ENCODE measurements at places on chromosomes 7 and 10. TPM values are rescaled to one million over a fixed set of nuclear protein-coding genes. Genes with fewer than 3 reads are reported as not detected.
A peak's percentile ranks its signal among the peaks of the same experiment; 100 is the strongest.

The HOXA10 gene
- total RNA-seq = 11.8 TPM

The ZP3 gene
- 5.4 TPM for total RNA-seq

The SFTPA1 gene
- not detected for total RNA-seq

The VWDE gene
- 21.3 TPM for total RNA-seq

The BRAF gene
- 33.3 TPM for total RNA-seq

The RET gene
- total RNA-seq = not detected

The NPY gene
- not detected for total RNA-seq

The ANKRD1 gene
- total RNA-seq = 6.2 TPM

The IL6 gene
- 20.7 TPM for total RNA-seq

The ATG9B gene
- total RNA-seq = 7.9 TPM

The CPA2 gene
- not detected for total RNA-seq

- peak; percentile 66 for DNase-seq
Measured at GRCh38 chr10:70477661-70478162, 855 bp upstream of the PALD1 start.

- DNase-seq = peak; percentile 88
Measured at GRCh38 chr7:44240983-44241510, 40.3 kb downstream of the YKT6 start.

DNA sequence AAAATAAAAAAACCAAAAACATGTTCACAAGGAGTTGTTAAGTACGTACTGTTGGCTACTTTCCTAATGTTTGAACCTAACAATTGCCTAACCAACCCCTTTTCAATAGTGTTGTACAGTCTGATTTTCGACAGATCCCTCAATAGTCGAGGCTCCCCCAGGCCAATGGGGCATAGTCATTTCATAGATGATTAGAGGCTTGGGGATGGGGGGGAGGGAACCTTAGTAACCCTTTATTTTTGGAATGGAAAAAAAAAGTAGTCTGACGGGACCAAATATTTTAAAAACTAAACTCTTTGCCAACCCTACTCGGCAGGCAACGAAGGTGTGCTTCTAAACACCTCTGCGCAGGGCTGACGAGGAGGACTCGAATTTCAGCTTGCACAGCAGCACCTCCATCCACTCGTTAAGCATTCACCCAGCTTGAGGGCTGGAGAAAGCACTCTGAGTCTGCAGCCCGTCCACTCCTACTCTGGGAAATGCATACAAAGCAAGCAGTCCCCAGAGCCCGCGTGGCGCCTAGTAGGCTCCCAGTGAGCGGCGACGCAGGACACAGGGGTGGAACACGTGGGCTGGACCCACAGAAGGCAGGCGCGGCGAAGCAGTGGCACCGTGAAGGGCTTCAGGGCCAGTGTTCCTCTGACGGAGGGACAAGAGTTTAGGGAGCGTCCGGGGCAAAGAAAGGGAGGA is 899 bp downstream of the PUS7 start:
- DNase-seq = peak; percentile 48

- no peak for DNase-seq
Measured at GRCh38 chr10:61669161-61669725, 6.5 kb downstream of the CABCOCO1 start.

DNA sequence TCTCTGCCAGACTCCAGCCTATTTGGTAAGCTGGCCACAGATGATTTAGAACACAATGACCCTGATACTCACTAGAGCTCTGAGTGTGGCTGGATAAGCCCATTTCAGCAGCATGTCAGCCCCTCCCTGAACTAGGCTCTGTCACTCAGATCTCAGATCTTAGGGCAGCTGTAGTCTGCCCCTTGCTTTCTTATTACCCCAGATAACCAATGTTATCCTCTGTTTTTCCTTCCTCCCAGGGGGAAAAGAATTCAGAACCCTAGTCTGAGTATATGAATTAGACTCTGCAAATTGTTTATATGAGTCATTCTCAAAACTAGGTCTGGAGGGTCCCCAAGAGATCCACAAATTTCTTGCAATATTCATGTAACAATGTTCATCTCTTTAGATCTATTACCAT is 286.2 kb downstream of the KCNMA1 start:
- no peak for DNase-seq

DNA sequence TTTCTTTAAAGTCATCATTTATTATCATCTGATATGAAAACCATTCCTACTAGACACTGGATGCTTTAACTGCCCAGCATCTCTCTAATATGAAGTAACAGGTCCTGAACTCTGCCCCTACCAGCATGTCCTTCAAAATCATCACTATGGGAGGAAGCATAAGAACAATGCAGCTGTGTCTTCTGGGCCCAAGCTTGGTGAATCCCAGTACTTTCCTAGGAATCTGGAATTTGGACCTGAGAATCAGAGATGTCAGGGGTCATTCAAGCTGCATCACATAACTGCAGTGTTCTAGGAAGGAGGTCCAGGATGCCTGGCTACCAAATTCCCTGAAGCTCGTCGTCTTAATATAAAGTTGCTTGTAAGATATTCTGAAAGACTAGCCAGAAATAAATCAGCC is 182.7 kb downstream of the AHR start:
- DNase-seq = no peak

GRCh38 chr7:98877692-98878364 is 504 bp upstream of the TRRAP start:
- DNase-seq = no peak

GRCh38 chr10:117477961-117478670 is 64.4 kb upstream of the EMX2 start:
- no peak for DNase-seq

- no peak for DNase-seq
Measured at GRCh38 chr7:131164025-131164925, 163.4 kb upstream of the MKLN1 start.

DNA sequence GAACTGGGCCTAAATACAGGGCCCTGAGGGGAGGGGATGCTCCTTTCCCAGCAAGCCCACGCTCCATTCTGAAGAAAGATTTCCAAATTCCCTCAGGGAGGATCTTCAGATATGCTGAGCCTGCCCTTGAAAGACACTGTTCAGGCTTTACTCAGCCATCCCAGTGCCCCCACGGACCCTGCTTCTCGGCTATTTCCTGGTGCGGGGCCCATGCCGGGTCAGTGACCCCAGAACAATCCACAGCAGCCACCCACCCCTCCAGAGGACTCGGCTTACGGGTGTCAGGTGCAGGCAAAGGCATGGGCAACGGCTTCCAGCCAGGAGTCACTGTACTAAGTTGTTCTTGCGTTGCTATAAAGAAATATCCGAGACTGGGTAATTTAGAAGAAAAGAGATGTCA is 137.1 kb downstream of the OAT start:
- DNase-seq = no peak

- DNase-seq = no peak
Measured at GRCh38 chr10:114687459-114687858, 29.4 kb upstream of the ABLIM1 start.

- DNase-seq = no peak
Measured at GRCh38 chr7:150357771-150358427, 10.7 kb upstream of the REPIN1 start.

DNA sequence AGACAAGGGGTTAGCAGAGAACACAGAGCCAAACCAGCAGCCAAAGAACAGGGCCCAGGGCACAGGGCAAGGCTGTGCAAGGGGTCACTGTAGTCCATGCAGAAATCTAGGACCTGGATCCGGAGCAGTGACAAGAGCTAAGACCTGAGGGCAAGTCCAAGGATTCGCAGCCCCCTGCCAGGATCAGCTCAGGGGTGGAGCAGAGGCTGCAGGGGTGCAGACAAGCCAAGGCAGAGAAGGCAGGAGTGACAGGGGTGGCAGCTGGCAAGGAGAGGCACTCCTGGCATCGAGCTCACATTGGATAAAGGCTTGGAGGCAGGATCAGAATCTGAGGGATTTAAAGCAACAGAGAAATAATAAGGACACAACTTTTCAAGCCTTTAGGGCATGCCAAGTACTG is 80.7 kb upstream of the NANOS1 start:
- no peak for DNase-seq

GRCh38 chr7:95907337-95907736 is 135.0 kb downstream of the DYNC1I1 start:
- no peak for DNase-seq

DNA sequence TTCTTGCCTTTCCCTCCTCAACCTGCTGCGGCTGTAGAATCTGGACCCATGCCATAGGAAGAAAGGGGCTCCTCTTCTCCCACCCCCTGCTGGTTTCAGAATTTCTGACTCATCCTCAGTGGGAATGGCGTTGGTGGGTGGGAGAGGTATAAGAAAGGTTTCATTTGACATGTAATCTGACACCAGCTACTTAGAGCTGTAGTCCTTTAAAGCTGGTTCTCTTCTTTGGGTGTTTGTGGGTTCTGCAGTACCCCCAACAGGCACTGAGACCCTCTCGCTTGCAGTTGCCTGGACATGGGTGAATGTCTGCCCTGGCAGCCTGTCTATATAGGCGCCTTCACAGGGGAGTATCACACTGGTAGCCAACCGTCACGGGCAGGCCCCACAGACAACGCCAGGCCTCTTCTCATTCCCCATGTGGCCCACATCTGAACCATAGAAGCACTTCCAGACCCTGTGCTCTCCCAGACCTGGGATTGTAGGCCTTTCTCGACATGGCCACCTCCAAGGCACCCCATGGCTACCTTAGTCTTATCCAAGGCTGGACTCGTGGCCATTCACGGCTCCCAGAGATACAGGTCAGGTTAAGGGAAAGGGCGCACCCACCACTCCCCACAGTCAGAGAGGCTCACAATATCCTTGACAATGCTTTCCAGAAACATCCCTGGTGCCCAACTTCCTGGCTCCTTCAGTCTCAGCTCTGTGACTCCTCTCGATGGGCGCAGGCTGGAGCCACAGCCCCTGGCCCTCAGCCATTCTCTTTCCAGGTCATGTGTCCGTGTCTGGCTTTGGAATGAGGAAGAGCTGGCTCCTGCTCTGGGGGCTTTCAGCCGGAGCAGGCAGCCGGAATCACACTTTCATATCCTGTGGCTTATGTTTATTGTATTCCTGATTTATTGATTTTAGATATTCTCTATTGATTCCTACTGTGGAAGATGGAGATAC is 17.5 kb downstream of the ZNF862 start:
- DNase-seq = no peak

DNA sequence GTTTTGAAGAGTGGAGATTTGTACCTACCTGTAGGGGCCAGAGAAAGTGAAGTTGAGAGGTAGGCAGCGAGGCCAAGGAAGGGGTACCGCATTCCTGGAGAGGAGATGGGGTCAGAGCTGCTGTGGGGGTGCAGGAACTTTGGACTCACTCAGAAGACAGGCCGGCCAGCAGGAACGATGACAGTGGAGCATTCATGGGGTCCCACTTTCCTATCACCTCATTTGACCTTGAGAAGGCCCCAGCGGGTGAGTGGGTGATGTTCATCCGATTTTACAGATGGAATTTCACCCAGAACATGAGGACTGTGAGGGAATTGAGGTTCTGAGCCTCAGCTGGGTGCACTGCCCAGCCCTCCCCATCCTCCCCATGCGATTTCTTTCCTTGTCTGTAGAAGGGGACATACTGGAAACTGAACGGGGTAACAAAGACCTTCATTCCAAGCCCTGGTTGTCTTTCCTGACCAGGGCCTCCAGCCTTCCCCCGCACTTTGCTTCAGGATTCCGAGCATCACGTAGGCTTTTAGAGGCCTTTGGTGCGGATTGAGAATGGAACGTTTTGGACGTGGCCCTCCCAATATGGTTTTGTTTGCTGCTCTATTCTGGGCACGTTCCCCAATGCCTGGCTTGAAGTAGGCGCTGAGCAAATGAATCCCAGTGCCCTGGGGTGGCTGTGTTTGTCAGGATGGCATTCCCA is 87.3 kb downstream of the ADCY1 start:
- no peak for DNase-seq

GRCh38 chr7:99468336-99468918 is 2.5 kb upstream of the ATP5MF start:
- no peak for DNase-seq

- DNase-seq = no peak
Measured at GRCh38 chr10:95758351-95759025, 2.5 kb downstream of the ENTPD1 start.

DNA sequence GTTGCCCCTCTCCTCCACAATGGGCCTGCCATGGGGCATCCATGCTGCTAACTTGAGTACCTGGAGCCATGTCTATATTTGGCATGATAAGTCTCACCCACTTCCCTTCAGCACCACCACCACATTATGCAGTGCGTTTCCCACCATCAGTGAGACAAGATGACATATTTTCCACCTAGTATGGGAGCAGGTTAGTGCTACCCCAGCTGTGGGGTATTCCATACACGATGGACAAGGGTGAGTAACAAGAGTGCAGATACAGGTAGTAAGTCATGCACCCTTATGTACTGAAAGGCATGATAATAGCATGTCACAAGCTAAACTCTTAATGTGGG is 21.2 kb upstream of the OR2AE1 start:
- DNase-seq = no peak

- DNase-seq = no peak
Measured at GRCh38 chr7:143005632-143006260, 21.2 kb downstream of the OR9A2 start.

DNA sequence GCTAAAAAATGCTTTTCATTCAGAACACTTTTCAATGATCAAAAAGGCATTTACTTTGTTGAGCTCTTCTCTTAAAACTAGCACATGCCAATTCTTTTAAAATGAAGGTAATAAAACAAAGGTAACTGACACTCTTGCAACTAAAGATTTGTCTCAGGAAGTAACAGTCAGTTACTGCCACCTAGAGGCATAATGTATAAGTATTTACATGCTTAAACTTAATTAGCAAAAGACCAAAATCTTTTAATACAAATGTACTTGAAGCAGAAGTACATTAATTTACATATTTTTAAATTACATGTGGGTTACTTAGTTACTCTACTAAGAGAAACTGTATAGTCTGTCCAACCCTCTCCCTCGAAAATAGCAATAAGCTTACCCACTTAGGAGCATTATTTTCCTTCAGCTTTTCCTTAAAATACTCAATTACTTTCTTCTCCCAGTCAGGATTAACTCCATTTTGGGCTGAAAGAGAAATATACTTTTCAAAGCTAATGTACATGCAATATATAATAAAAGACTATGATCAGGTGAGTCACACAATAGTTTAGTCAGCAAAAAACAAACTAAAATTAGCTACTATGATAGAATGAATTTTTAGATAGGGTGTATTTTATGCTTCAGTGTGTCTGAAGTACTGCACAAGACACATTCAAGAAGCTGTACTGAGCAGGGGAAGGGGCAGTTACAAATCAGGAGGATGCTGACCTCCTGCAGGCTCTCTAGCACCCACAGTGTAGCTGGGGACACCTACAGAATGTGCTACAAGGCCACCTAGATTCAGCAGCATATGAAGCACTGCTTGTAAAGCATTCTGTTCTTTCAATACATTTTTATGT is 13.0 kb downstream of the MCMBP start:
- DNase-seq = no peak
